ENCODE measurements at places on chromosomes 1 and 21. TPM values are rescaled to one million over a fixed set of nuclear protein-coding genes. Genes with fewer than 3 reads are reported as not detected.
A peak's percentile ranks its signal among the peaks of the same experiment; 100 is the strongest.

KIAA0319L gene
- 48.9 TPM for total RNA-seq

KRTAP19-1 gene
- not detected for total RNA-seq

NID1 gene
- total RNA-seq, result 19.9 TPM

LCE1B gene
- total RNA-seq, result not detected

AGTRAP gene
- 39.4 TPM for total RNA-seq

S1PR1 gene
- 2.4 TPM for total RNA-seq

MAP7D1 gene
- total RNA-seq, result 271 TPM

WDR47 gene
- 22.0 TPM for total RNA-seq

ACTL8 gene
- not detected for total RNA-seq

CHI3L2 gene
- total RNA-seq, result 0.83 TPM

DNA sequence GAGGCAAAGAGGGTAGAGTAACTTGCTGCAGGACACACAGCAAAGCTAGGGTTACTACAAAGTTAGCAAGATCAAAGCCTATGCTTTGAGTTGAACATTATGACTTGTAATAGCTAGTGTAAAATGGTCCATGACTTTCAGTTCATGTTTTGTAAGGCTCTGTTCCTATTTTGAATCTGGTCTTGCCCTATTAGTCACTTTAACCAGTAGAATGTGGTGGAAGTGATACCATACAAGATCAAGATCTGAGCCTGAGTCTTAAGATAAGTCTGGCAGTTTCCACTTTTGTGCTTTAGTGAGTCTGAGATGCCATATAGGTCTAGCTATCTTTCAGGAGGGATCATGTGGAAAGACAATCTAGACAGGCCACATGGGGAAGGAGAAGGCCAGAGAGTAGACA is 282.1 kb upstream of the BRINP3 start:
- DNase-seq, result no peak

- peak; percentile 64 for DNase-seq
Measured at GRCh38 chr1:29256979-29257804, 20.9 kb downstream of the PTPRU start.

GRCh38 chr1:20612221-20612746 is 21.0 kb upstream of the PINK1 start:
- no peak for DNase-seq

GRCh38 chr1:178784131-178784536 is 59.1 kb downstream of the RALGPS2 start:
- DNase-seq, result no peak

DNA sequence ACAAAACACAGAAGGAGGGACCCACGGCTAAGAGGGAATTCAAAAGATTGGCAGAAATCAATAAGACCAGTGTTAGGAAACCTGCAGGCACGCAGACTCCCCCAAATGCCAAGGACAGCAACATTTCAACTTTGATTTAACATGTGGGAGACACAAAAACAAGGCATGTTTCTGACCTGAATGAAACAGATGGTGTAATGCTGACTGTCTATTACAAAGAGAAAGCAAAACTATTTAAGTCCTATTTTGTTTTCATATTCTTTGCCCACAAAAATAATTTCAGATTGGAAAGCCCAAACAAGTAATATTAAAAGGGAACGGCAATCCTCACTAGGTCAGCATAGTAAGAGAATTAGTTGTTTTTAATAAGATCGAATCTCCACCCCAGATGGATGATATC is 107.9 kb downstream of the S1PR1 start:
- no peak for DNase-seq

DNA sequence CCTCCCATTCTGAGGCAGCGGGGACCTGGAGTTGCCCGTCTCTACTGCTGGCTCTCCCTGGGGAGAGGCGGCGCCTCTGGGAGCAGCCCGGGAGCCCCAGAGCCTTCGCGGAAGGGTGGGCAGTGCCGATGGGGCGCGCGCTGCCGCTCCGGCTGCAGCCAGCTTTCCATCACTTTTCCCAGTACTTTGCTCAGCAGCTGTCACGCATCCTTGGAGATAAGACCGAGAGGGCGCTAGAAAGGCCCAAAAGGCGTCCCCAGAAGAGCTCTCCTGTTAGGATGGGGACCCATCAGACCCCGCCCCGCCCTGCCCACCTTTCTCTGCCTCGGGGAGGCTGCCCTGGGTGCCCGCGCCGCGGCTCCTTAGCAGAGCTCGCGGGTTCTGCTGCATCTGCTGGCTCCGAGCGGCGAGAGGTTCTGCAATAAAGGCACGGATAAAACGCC is 534 bp downstream of the KCNH1 start:
- DNase-seq, result peak; percentile 56

DNA sequence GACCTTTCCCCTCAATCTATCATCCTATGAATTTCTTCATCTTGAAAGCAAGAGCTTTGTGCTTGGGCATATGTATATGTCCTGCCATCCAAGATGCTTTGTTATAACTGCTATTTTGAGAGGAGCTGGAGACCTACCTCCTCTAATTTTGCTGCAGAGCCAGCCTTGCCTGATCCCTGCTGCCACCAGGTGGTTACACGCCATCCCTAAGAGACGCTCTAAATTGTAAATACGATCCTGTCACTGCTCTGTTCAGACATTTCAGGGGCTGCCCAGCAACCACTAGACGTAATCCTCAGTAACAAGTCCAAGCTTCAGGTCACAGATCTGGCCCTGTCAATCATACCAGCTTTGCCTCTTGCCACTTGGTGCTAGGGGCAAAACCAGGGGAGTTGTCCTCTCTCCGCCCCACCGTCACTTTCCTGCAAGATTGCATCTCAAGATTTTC is 32.9 kb downstream of the GPA33 start:
- peak; percentile 44 for DNase-seq

GRCh38 chr1:55618199-55618598 is 403.0 kb upstream of the USP24 start:
- no peak for DNase-seq

DNA sequence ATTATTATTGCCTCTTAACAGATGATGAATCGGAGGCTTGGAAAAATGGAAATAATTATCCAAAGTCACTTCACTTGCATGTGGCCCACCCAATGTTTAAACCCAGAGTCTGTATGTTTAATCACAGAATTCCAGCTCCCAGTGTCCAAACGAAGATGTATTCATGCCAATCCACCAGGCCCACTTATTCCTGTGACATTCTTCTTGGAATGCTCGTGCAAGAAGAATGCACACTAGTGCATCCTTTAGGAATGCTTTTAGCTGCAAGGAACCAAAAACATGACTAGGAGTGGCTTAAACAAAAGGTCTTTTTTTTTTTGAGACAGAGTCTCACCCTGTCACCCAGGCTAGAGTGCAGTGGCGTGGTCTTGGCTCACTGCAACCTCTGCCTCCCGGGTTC is 8.9 kb upstream of the OPRD1 start:
- no peak for DNase-seq

GRCh38 chr1:109768335-109768650 is 4.6 kb upstream of the EPS8L3 start:
- DNase-seq, result no peak

DNA sequence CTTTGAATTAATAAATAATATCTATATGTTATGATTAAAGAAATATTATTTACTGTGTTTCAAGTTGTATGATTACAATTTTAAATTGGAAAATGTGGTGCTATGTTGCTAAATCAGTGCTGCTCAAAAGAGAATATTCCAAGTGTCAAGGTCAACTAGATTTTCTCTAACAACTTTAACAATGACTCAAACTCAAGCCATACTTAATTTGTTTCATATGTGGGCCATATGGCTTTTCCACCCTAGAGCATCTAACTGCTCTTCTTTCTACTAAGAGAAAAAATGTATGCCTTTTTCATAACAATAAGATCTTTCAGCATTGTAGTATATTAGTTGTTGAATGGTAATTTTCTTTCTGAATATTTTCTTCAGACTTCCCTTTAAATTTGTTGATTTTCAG is 8.3 kb upstream of the SYT14 start:
- DNase-seq, result no peak

- DNase-seq, result no peak
Measured at GRCh38 chr21:36608041-36608896, 90.6 kb upstream of the SIM2 start.

GRCh38 chr1:2046174-2046917 is 3.9 kb upstream of the PRKCZ start:
- DNase-seq, result no peak

GRCh38 chr1:32421775-32422174 is 27.5 kb upstream of the BSDC1 start:
- no peak for DNase-seq

- DNase-seq, result no peak
Measured at GRCh38 chr1:57719274-57719673, 295.4 kb upstream of the DAB1 start.

GRCh38 chr1:41391834-41392527 is 30.7 kb downstream of the FOXO6 start:
- no peak for DNase-seq
